Substantia nigra (tissue), 51 donors: ENCODE measurements at places on chromosomes 2 and 18.

DNA sequence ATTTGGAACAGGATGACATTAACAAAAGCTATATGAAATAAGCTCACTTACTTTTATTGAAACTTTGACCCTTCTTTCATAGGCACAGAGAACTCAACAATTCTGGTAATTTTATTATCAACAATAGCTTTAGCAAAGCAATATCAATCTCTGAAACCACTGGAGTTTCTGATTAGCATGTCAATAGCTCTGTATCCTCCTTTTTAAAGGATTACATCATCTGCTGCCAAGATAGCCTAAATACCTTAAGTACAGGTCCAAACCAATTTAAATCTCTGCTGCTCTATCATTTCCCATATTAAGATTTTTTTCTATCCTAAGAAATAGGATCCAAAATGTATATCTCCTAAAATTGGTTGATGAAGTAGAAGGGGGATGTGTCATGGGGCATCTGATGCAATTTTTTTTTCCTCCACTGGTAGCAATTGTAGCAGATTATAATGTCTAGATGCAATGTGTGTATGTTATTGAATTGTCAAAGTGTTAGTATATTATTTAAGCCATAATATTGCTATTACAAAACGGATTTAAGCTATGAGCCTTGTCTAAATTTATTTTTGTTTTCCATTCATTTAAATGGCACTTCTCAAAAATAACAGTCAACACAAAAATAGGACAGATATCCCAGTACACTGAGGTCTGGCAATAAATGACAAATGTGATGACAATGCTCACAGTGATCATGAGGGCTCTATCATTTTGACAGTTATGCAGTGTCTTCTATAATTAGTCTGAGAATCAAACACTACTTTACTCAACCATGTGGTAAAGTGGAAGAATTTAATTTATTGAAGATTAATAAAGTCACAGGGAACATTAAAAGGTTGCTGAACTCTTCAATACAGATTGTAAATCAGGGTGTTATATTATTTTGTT, 328.4 kb downstream of the CDH7 start:
- DNase-seq: no peak

DNA sequence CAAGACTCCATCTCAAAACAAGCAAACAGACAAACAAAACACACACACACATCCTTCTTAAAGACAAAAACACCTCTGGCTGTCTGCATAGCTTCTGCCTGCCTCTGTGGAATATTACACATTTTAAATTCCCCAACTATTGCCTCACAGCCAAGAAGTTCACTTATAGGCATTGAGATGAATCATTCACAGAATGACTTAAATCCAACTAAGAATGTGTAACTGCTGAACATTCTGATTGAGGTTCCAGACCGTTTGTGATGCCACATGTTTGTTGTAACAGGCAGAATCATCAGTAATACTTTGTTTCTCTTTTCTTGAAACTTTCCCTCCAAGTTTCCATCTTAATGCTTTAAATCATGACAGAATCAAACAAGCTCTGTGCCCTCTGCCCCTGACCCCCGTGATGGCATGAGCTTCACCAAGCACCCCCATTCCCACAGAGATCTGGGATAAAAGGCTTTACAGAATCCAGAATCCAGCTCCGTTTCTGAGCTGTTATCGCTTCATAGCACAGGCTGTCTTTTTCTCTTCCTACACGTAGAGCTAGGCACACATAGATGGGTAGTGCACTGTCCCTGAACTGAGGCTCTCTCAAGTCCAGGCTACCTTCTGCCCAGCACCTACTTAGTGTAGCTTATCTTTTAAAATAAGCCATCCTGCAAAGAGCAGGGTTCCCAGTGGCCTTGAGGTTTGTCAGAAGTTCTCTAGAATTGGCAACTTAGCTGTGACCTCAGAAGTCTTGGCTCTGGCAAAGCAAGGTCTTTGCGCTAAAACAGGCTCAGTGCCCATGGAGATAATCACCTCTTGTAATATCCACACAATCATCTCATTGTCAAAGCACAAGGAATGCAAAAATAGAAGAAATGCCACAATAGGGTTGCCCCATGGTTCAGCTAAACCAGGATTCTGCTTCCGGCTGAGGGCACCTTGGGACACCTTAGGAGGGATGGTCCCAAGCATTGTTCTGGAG, 32.9 kb downstream of the EPAS1 start:
- DNase-seq: no peak

GRCh38 chr2:207692206-207693065, 19.0 kb upstream of the CCNYL1 start:
- DNase-seq: peak; percentile 5

- DNase-seq: no peak
Measured at GRCh38 chr18:68568364-68569155, 146.3 kb downstream of the TMX3 start.

- DNase-seq: no peak
Measured at GRCh38 chr2:11726384-11726783, 20.0 kb upstream of the LPIN1 start.

- no peak for DNase-seq
Measured at GRCh38 chr2:161972866-161973265, 101.1 kb downstream of the DPP4 start.

DNA sequence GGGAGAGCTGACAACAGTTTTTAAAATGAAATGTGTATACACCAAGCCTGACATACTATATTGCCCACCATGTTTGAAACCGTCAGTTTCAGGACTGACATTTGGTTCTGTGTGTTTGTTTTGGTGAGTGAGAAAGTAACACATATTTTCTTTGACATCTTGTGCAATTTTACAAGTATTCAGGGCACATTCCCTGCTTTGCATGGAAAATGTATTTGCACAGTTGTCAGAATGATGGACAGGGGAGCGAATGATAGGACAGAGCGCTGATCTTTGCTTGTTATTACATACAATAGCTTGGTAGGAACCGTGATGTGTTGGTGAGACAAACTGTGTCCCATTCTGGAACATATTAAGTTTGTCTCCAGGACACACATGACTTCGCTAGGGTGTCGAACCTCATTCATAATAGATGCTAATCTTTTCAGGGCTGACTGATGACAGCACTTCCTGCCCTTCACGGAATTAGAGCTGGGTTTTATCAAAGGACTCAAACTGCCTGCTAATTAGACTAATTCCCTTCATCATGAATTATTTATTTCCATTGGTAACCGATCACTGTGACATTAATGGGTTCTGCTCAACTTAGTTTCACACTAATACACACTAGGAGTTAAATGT, 158.5 kb downstream of the CDCA7 start:
- DNase-seq: no peak

DNA sequence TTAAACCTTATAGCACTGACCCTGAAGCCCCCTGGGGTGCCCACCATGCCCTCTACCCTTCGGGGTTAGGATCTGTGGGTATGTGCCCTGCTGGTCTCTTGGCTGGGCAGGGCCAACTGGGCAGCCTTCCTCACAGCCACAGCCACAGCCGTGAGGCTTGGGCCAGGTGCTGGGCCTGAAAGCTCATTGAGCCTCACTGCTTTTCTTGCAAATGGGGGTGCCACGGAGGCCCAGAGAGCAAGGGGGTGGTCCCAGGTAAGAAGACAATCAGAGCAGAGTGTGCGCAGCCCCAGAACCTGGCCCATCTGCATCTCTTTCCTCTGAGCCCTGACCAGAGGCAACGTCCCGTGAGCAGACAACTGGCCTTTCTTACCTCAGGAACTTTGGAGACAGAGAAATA, 34.7 kb downstream of the KCNF1 start:
- no peak for DNase-seq

DNA sequence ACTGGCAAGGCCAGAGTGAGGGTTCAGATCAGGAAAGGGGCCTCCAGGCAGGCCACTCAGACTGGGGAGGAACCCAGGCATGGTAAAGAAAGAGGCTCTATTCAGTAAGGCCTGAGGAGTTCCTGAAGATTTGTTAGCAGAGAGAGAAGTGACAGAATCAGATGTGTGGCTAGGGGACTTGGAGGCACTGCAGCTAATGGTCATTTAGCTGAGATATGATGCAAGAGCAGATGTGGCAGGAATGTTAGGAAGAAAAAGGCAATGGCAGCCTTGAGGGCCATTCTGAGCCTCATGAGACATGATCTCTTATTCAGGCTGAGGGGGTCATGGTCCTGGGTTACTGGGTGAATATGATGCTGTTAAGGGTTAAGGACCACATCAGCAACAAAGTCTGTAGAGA, 73.4 kb downstream of the CCDC93 start:
- no peak for DNase-seq

GRCh38 chr2:121273116-121273515, 11.9 kb downstream of the TFCP2L1 start:
- no peak for DNase-seq

GRCh38 chr2:227267410-227268115, 57.5 kb upstream of the MFF start:
- peak; percentile 0 for DNase-seq

DNA sequence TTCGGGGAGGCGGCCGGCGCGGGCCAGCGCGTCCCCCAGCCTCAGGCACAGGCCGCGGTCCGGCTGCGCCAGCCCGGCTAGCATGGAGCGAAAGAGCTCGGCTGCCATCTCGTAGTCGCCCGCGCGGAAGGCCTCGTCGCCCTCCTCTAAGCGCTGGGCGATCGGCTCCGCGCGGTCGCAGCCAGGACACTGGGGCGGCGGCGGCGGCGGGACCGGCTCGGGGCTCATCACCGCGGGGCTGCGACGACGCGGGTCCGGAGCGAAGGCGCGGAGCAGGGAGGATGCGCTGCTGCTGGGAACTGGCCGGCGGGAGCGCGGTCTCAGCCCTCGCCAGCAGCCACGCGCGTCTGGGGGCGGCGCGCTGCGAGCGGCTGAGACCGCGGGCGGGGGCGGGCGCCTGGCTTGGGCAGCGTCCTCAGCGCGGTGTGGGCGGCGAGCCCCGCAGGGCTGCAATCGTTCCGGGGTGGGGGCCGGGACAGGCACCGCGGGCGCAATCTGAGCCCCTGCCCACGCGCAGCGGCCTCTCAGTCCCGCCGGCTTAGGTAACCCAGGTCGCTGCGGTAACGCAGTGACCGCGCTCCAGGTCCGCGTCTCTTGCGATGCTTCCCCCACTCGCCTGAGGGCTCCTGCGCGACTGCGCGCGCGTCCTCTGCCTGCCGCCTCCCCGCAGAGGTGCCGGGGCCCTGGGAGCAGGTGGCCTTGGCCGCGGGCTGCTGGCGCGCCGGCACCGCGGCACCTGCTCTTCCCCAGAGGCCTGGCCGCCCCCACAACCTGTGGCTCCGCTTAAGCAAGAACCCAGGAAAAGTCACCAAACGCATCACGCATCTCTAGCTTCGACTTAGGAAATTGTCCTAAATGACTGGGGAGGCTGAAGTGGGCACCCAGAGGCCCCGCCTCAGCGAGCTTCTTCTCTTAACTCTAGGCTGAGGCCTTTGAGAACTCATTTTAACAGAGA, at the start of gene LONRF2:
Gene LONRF2 (minus strand): TSS at position 636 of the 955 bp plus-strand sequence. CDS start 408 bp downstream, at position 228.
- peak; percentile 27 for DNase-seq

DNA sequence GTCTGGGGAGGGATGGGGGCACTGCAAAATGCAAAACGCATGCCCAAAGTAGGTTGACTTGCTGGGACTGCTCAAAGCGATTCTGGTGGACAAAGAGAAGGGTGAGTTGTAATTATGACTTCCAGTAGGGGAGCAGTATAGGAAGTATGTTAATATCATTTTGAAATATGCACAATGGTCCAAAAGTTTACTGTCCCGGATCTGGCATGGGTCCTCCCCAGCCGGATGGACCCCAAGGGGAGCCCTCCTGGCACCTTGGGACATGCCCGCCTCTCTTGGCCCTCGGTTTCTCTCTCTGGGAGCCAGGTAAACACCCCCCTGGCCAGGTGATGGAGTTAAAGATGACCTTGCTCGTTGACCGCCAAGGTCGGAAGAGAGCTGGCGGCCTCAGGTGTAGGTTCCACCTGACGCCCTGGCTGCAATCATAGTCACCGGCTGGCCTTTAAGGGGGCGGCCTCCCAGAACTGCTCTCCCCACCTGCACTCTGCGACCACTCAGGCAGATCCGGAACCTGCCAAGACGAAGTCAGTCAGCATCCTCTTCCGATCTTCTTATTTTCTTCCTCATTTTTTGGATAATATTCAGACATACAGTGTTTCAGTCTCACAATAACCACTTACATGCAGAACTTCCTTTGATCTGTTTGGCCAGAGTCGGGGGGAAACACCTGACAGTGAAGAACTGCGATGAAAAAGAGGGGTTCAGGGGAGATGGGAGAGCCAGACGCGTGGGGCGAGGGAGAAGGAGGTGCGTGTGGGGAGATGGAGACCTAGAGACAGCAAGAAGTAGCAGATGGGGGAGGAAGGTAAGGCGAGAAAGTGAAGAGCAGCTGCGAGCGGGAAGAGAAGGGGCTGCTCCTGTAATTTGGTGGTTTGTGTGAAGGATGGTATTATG, 148.3 kb downstream of the MEIS1 start:
- DNase-seq: no peak

- DNase-seq: no peak
Measured at GRCh38 chr2:172430027-172430426, 2.6 kb downstream of the ITGA6 start.

DNA sequence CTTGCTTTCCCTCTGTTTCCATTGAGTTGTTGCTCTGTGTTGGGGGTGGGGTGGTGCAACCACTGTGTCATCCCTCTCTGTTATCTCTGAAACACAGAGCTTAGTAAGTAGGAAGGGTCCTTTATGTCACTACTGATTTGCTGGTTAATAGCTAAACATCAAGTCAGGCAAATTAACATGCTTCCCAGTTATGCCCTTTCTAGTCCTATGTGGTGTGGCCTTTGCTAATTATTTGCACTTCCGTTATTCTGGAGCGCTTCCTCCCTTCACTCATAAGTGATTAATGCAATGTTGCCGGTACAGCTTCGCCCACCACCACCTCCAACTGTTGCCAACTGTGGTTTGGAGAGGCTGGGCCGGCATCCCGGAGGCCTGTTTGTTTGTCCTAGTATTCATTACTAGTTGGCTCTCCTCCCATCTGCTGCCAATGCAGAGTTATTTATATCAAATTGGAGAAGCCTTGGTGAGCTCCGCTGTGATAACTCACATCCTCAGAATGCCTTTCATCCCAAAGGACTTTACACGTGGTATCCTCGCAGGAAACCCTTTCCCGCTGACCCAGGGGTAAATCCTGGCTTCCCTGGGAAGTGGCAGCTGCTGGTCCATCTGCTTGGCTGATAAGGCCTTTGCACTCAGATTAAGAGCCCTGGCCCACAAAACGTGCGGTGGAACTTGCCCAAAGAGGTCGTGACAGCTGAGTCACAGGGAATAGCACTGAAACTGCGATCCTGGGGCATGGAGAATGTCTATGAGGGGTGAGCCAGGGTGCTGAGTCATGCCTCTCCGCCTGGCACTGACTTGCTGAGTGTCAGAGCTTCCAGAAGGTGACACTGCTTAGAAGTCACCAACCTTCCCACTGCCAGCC, 72.0 kb upstream of the ZCCHC2 start:
- no peak for DNase-seq

- no peak for DNase-seq
Measured at GRCh38 chr18:40210696-40211095, 1744.3 kb upstream of the PIK3C3 start.

DNA sequence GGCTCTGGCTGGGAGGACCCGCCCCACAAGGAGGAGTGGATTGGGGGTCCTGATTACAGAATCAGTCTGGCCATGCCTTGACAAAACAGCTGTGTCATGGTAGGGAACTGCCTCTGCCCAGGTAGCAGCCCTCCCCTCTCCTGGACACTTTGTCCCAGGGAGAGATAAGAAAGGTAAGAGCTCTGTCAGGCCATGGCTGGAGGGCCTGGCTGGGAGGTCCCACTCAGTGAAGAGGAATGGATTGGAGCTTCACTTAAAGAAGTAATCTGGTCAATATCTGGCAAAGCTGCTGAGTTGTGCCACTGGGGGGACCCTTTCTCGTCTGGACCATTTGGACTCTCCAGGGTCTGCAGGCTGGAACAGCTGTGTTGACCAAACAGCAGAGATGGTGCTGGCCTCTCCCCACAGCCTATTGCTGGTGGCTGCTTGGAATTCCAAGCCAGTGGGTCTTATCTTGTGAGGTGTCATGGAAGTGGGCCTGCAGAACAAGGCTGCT, 75.4 kb downstream of the EPC2 start:
- no peak for DNase-seq
